H9 (cell line): ENCODE measurements at places on chromosomes 6 and 20.
A peak's percentile ranks its signal among the peaks of the same experiment; 100 is the strongest.

DNA sequence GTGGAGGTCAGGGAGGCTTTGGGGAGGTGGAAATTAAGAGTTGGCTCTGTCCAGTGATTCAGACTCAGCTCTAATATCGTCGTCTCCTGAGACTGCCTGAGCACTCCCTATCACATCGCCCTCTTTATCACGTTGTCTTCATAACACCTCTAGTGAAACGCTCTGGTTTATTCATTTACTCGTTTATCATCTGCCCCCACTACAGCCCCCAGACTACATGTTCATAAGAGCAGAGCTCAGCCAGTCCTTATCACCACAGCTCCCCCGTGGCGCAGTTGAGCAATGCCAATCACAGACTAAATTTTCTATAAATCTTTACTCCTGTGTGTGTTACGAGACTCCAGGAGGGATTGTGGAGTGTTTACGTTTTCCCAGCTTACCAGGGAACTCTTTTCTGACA is 316.2 kb downstream of the ADGRB3 start:
- DNase-seq = no peak

DNA sequence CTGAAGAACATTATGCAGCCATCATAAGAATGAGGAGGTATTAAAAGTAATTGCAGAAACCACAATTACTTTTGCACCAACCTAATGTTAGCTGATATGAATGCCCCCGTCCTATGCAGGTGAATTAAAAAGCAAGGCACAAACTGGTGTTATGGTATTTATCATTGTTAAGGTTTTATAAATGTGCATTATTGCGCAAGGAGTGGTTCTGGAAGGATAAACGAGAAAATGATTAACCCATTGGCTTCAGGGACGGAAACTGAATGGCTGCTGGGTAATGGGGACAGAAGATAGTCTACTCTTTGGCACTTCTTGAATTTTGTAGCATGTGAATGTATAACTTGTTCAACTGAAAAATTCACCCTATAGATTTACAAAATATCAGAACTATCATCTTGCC is 148.6 kb upstream of the SALL4 start:
- no peak for DNase-seq

- DNase-seq = no peak
These were observed 9.0 kb upstream of the HDAC2 start for GRCh38 chr6:113979937-113980336.

GRCh38 chr20:3326779-3327521 is 80.5 kb downstream of the DNAAF9 start:
- DNase-seq = no peak

GRCh38 chr6:91501930-91502329 is 915.1 kb upstream of the MAP3K7 start:
- DNase-seq = no peak

- no peak for DNase-seq
These were observed 141.0 kb downstream of the HACE1 start for GRCh38 chr6:104718672-104719071.

DNA sequence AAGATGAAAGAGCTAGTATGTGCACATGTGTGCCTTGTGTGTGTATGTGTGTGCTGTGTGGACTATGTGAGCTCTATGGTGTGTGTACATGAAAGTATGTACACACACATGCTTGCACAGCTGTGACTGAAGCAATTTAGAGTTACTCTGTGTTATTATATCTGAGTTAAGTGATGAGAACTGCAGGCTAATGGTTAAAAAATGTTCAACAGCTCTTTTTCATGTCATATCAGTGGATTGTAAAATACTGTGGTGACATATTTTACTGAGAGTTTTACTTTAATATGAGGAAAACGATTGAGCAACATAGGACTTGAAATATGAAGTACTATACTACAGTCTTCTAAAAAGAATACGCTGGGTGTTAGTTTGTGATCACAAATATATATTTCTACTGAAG is 195.7 kb upstream of the KCNK16 start:
- DNase-seq = no peak

DNA sequence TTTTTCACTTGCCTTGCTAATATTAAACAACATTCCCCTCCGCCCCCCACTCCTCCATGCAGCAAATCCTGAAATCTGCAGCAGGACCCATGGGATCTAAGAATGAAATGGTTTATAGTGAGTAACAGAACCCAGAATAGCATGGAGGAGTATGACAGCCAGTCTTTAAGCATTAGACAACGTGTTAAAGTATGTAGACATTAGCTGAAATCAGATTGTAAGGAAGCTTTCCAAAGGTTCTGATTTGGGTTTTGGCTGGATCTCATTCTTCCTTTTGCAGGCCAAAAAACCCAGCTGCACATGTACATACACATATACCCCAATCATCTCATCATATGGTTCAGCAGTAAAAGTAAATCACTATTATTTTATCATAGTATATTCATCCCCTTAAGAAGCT is 126.5 kb downstream of the GJA10 start:
- DNase-seq = no peak

DNA sequence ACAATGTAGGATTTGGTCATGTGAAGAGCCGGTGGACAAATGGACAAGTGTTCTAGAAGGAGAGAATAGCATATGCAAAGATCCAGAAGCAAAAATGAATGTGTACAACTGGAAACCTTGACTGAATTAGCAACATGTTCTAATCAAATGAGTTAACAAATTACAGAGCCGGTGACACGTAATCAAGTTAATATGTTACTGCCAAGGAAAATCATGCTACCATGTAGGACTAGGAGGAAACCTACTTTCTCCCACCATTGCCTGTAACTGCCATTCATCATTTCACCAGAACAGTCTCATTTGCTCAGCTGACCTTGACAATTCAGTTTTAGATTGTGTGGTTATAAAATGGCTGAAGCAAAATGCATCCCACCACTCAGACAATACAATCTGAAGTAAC is 179.4 kb downstream of the KIF16B start:
- no peak for DNase-seq

GRCh38 chr6:128597004-128597403 is 76.6 kb upstream of the PTPRK start:
- DNase-seq = no peak

DNA sequence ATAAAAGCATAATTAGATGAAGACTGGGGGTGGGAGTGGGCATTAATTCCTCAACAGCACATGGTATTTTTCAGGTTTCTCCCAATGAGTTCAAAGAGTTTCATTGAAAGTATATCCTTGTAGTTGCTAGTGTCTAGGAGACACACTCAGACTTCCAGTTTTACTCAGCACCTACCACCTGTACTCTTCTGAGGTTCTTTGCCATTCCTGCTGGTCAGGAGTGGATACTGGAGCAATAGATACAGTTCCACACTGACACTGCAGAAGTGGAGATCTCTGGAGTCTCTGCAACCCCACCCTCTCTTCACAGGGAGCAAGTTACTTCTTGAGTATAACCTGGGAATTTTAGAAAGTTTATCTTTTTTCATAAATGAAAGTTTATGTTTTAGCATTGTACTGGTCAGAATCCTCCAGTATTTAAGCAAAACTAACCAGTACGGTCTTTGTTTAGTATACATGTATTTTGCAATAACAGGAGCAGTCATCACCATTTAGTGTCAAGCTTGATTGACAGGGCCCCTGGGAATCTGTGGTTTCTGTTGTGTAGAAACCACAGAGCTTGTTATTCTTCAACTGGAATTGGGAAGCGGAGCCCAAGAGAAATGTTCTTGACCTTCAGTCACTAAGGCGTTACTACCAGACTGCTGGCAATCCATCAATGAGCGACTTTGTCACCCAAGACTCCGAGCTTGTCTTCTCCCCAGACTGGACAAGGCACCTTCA is 148.1 kb downstream of the ZDHHC14 start:
- no peak for DNase-seq

- peak; percentile 65 for DNase-seq
These were observed at the start of gene SGK1 for GRCh38 chr6:134317471-134318131. Gene SGK1, minus strand, starts transcription at chr6:134318112. Its CDS starts 652 bp downstream, at chr6:134317460.

DNA sequence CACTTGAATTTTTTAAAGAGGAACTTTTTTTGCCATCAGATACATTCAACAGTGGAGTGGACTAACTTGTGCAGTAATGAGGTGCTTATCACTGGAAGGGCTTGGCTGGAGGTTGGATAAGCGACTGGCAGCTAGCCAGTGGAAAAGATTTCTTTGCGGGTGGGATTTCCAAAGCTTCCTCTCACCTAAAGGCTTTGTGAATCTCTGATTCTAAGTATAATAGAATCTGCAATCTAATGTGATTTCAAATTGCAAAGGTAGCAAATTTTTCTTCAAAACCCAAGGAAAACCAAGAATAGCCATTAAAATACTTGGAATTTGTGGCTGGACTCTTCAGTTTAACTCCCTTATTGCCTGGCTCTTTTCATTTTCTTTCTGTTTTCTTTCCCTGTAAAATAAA is 460.4 kb upstream of the MARCKS start:
- no peak for DNase-seq

DNA sequence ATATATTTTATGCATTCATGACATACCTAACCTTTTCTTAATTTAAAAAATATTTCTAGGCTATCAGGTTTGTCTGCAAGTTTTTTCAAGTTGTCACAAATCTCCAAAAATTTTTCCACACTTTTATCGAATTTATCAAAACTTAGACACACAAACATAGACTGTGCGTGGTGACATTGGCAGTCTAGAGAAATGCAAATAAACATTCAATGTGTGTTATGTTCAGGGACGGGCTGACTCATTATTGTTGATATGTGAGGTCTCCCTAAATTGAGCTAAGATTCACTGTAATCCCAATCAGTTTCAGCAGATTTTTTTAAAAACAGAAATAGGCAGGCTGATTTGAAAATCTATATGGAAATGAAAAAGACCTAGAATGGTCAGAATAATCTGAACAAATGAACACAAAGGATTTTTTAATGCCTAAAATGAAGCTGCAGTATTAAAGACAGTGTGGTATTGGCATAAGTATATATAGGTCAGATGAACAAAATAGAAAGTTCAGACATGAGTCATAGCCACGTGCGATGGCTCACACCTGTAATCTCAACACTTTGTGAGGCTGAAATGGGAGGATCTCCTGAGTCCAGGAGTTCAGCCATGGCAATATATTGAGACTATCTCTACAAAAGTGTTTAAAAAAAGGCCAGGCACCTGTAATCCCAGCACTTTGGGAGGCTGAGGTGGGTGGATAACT is 19.2 kb downstream of the BLTP3A start:
- no peak for DNase-seq

DNA sequence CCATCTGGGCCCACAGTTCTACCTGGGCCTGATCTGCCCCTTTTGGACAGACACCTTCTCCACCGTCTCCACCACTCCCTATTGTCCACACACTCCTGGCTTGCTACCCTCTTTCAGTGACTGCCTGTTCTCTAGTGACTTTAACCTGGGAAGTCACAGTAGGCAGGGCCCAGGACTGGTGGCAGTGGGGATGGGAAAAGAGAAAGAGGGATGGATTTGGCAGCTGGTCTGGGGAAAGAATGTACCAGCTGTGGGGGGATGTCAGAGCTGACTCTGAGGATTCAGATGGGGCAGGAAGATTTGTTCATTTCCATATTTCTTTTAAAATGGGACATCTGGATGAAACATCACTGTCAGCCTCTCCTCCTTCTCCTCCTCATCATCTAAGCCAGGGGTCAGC is 85.5 kb downstream of the SULF2 start:
- no peak for DNase-seq

DNA sequence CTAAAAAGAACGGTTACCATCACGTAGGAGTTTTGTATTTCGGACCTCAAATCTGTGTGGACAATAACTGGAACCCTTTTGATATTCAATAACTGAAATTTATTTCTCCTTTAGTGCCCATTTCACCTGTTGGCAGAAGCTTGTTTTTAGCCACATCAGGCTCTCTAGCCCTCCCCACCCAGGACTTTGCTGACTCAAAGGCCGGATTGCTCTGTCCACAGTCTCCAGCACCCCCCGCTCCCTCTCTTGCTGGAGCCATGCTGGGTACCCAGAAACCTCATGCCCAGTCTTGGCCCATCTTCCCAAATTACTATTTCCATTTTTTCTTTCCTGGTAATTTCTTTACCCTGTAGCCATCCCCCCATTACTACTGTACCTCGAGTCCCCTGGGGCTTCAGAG is 55.8 kb upstream of the DUSP22 start:
- no peak for DNase-seq

DNA sequence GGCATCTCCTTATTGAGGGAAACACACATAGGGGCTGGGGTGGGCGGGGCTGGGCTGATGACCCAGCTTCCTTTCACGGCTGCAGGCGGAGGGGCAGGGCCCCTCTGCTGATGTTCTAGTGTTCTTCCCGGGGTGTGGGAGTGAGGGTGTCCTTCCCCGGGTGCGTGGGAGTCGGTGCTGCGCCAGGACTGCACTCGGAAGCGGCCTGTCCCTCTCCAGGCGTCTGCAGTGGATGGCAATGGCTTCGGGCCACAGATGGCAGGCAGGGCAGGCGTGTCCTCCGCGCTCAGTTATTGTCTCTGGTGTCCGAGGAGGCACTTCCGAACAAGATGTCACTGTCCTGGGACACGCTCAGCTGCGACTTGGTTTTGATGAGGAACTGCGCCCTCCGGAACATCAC is 19.2 kb downstream of the KCNG1 start:
- no peak for DNase-seq

DNA sequence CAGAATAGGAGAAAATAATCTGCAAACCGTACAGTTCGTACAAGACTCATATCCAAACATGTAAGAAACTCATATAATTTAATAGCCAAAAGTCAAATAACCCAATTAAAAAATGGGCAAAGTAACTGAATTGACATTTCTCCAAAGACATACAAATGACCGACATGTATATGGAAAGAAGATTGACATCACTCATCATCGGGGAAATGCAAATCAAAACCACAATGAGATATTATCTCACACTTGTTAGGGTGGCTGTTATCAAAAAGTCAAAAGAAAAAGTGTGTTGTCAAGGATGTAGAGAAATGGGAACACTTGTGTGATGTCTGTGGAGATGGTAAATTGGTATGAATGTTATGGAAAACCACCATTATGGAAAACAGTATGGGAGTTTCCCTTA is 70.5 kb upstream of the STXBP5 start:
- DNase-seq = no peak

- no peak for DNase-seq
These were observed 167.4 kb downstream of the COL21A1 start for GRCh38 chr6:56079751-56080540.

DNA sequence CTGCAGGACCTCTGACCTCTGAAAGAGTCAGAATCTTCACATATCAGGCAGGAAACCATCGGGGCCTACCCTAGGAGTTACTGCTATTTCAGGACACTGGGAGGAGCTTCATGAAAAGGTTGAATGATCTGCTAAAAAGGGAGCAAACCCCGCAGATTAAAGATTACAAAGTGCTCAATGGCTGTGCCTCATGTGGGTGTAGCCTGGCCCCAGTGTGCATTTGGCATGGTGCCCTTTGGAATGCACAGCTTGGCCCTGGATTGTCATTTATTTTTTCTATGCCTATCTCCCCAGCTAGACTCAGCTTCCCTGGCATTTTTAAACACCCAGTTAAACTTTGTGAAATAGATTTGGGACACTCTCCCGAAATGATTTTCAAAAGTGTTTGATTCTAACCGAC is 368.5 kb upstream of the SPTLC3 start:
- no peak for DNase-seq

GRCh38 chr6:43378631-43379030 is 9.2 kb upstream of the ZNF318 start:
- no peak for DNase-seq

GRCh38 chr6:63213325-63213724 is 2.1 kb downstream of the FKBP1C start:
- no peak for DNase-seq

GRCh38 chr20:9985773-9986172 is 49.0 kb upstream of the ANKEF1 start:
- no peak for DNase-seq

- no peak for DNase-seq
These were observed 14.8 kb downstream of the IGF2R start for GRCh38 chr6:159983641-159984080.

GRCh38 chr6:129592516-129593232 is 117.3 kb downstream of the ARHGAP18 start:
- no peak for DNase-seq
